ENCODE measurements at places on chromosomes 3 and 15. TPM values are rescaled to one million over a fixed set of nuclear protein-coding genes. Genes with fewer than 3 reads are reported as not detected.

DNA sequence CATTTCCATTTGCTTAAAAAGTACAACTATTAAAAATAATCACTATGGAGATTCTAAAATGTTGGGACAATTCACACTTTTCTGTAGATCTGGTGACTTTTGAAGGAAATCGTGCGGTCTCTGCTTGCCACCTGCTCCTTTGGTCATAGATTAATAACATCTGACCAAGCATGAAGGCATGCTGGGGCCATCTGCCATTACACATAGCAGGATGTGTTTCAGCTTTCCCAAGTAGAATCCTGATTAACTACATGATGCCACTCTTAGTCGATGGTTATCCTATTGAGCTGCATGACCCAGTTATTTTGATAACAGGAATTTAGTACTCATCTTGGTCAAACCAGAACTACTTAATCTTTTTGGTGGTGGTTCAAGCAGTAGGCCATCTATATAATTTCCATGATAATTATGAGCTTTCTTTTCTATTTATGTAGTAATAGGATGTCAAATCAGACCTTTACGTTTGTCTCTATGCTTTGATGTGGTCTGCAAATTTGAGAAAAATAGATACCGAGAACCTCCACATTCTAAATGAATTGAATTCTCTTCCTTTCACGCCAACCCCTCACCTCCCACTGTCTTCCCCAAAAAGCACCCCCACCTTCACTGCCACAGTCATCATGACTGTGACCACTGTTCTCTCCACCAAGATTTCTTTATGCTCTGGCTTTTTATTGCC lies 158.1 kb downstream of the DIPK2A start:
- no peak overlapping the region for H3K27ac ChIP-seq
- H3K27me3 ChIP-seq = no peaks in the 10 kb centered on the region
- H3K4me3 ChIP-seq = no peak overlapping the region
- no peaks in the 10 kb centered on the region for H3K4me1 ChIP-seq

DNA sequence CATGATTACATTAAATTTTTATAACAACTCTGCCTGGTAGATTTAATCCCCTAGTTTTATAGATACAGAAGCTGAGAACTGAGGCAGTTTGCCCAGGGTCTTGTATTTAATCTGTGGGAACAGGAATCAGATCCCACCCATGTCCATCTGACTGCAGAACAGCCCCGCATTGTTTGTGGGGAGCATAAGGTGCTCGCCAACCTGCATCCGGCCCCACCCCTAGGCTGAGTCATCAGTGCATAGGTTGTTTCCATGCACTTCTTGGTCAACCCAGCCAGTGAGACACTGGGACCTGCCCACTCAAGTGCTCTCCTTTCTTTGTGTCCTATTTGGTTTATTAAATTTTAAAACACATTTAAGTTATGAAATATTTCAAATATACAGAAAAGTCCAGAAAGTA lies 266.2 kb downstream of the OPA1 start:
- no peak for DNase-seq
- no peaks in the 10 kb centered on the region for H3K36me3 ChIP-seq
- no peaks in the 10 kb centered on the region for H3K27me3 ChIP-seq
- peaks cover 58% of the 10 kb centered on the region for H3K4me1 ChIP-seq
- H3K27ac ChIP-seq = no peak overlapping the region
- H3K4me3 ChIP-seq = no peak overlapping the region

DNA sequence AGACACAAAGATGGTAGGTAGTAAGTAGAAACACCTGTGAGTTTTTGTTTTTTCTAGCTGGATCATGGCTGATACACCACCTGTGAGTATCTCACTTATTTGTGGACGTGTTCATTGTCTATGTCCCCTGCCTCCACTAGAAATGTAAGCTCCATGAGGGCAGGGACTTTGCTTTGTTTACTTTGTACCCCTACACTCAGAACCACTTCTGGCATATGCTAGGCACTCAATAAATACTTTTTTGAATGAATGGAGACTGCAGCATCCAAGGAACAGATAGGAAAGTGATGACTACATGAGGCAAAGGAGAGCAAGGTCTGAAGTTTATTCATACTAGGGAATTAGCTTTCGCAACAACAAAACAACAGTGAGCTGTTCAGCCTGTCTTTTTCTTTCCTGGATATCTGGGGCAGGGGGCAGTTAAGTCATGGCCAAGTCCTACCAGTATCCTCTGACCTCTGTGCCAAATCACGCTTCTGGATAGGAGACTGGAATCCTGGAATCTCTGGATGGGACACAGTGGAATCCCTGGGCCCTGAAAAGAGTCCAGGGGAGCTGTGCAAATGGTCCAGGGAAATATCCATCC lies 11.6 kb upstream of the EPB42 start:
- DNase-seq = no peak
- H3K27me3 ChIP-seq = peaks cover 6% of the 10 kb centered on the region
- no peak overlapping the region for H3K27ac ChIP-seq
- H3K4me3 ChIP-seq = no peak overlapping the region
- H3K4me1 ChIP-seq = no peaks in the 10 kb centered on the region

DNA sequence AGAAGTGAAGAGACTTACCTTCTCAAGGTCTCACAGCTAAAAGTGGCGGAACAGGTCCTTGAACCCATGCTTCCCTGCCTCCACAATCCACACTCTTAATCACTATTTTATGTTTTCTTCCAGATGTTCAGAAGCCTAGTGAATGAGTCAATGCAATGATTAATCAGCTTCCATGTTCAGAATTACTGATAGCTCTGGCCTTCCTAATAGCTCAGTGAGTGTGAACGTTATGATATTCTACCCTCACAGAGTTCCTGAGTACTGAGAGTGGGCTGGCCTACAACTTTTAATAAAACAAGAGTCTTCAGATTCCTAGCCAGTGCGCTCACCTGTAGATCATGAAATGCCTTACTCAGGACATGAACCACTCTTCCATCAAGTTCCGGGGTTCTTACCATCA lies 443.0 kb upstream of the ADAMTS9 start:
- no peaks in the 10 kb centered on the region for H3K27me3 ChIP-seq
- H3K27ac ChIP-seq = no peak overlapping the region

- H3K4me3 ChIP-seq = no peak overlapping the region
- no peaks in the 10 kb centered on the region for H3K36me3 ChIP-seq
- H3K4me1 ChIP-seq = no peaks in the 10 kb centered on the region
- DNase-seq = no peak
Measured at GRCh38 chr3:68315546-68315945, 616.8 kb downstream of the TAFA4 start.

IL12A gene
- total RNA-seq = 0.83 TPM
